ENCODE measurements at places on chromosomes 1 and 21.
A peak's percentile ranks its signal among the peaks of the same experiment; 100 is the strongest.

- DNase-seq: no peak
Measured at GRCh38 chr1:19689085-19689757, 24.5 kb downstream of the HTR6 start.

- no peak for DNase-seq
Measured at GRCh38 chr1:25821112-25821476, 1.3 kb downstream of the MTFR1L start.

DNA sequence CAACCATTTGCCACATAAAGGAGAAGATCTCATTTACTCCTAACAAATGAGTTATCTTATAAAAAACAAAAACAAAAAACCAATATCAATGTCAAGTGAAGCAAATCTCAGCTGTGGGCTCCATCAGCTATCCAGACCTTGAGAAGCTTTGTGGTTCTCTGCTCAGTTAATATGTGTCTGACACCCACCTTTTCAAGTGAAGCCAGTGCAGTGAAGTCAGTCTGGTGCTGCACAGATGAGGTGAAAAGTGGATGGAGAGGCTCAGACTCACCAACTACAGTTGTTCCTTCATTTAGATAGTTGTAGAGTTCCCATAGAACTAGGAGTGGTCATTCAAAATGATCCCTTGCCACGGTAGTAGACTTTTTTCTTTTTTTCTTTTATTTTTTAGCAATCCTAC lies 106.8 kb downstream of the NTNG1 start:
- DNase-seq: no peak

- DNase-seq: no peak
Measured at GRCh38 chr21:45356653-45357435, 48.1 kb upstream of the COL18A1 start.

- no peak for DNase-seq
Measured at GRCh38 chr1:8711873-8712412, 105.5 kb downstream of the RERE start.

DNA sequence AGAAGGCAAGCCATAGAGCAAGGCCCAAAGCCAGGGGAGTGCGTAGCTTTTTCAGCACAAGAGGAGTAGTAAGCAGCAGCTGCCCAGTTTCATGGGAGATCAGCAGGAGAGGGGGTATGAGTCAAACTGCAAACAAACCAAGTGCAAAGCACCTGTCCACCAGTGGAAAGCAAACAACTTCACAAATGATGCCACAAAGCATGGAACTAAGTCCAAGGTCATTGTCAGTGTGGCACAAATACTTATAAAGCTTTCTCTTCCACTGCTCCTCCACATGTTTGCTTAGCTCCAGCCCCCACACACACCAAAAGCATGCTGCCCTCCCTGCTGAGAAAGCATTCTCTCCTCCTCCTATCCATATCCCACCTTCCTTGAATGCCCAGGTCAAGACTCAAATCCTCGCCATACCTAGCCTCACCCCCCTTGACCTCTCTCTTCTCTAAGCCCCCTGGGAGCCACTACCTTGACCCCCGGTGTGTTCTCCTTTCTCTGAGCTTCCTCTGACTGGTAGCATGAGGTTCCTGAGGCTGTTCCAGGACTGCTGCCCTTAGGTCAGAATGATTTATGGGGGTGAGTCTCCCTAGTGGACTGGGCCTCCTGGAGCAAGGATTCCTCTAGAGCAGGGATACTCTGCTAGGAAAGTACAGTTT lies 70.4 kb downstream of the DMAP1 start:
- no peak for DNase-seq

GRCh38 chr1:240719953-240720700 lies 108.2 kb upstream of the GREM2 start:
- no peak for DNase-seq

GRCh38 chr1:164983023-164983650 lies 373.4 kb downstream of the LMX1A start:
- no peak for DNase-seq

DNA sequence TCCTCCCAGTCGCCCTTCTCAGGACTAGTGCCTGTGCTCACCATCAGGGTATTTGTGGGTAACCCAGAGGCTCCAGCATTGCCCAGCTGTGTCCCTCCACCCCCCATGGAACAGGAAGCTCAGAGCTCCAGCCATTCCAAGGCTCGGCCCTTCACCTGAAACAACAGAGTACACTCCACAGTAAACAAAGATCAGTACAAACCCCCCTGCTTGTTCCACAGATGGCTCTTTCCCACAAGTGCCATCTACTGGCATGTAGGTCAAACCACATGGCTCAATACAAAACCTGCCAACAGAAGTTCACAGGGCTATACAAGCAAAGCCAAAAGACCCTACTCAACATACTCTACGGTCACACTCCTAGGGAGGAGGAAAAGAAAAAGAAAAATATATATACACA lies 258.7 kb downstream of the AGBL4 start:
- DNase-seq: peak; percentile 5

- no peak for DNase-seq
Measured at GRCh38 chr1:232921381-232921780, 29.0 kb upstream of the NTPCR start.

- DNase-seq: no peak
Measured at GRCh38 chr1:234929369-234929768, 199.3 kb downstream of the TOMM20 start.

DNA sequence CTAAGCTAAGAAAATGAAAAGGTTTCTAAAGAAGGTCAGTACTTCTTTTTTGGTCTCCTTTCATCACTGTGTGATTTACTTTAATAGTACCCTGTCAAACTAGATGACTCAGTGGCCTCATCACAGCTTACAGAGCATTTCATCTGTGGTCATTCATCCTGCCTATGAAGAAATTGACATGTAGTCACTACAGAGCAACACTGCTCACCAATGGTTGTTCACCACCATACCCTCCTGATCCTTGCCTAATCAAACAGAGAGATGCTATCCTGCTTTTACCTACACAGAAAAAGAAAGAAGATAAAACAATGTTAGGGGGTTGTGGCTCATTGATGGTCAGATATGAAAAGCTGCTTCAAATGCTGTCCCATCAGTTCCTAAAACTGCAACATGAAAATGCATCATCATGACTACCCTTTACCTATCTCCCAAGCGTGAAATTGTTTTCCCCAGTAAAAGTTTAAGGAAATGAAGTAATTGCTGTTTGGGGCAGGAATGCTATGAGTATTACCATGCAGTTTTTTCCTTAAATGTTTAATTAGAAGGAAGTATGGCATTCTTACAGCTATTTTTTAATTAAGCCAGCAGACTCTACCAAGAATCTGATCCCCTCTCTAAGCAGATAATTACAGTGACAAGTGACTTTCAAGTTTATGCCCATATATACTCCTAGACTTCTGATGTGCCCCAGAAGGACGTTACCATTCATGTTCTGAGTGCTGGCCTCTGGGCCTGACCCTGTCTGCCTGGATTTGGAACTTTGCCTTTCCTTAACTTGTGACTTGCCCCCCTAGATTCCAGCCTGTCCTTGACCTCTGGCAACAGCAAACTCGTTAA lies 46.1 kb upstream of the FBXO28 start:
- DNase-seq: no peak

GRCh38 chr21:29849735-29850176 lies 90.0 kb downstream of the GRIK1 start:
- peak; percentile 81 for DNase-seq

DNA sequence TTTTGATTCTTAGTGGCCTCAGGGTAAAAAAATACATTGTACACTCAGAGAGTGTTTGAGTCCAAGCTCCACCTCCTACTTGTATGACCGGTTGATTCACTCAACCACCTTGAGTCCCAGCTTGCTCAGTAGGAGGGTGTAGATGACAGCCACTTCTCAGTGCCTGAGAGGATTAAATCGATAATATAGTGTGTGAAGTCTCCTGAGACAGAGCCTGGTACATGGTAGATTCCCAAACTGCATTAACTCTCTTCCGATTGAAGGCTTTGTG lies 38.4 kb downstream of the NCMAP start:
- DNase-seq: no peak

DNA sequence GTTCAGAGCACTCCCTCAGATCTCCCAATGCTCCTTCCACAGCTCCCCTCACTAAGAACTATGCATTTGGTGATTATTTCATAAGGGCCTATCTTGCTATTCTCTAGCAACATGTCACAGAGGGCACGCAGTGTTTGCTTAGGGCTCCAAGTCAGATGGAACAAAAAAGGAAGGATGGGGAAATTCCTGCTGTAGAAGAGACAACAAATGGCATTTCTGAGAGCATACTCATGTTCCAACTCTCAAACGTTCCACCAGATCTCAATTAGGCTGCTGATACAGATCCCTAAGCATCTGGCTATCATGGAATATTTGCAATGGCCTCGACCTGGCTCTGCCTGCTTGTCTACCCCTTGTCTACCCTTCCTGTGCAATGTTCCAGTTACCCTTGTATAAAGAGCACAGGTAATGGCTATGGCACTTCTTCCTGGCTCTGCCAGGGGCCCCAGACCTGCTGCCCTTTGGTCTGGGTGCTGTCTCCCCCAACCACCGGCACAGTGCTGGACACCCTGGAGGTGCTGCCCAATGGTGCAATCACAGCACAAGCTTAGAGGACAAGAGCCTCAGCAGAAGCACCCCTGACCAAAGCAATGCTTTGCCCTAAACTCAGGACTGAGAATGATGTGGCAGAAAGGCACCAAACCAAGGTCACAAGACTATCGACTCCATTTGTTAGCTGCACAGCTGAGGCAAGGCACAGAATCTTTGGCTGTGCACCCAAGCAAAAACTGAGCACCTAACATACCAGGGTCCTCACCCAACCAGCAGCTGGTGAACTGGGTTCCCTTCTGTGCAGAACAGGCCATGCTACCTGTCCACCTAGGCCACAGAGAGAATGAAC lies 3.6 kb downstream of the PARP1 start:
- peak; percentile 61 for DNase-seq

DNA sequence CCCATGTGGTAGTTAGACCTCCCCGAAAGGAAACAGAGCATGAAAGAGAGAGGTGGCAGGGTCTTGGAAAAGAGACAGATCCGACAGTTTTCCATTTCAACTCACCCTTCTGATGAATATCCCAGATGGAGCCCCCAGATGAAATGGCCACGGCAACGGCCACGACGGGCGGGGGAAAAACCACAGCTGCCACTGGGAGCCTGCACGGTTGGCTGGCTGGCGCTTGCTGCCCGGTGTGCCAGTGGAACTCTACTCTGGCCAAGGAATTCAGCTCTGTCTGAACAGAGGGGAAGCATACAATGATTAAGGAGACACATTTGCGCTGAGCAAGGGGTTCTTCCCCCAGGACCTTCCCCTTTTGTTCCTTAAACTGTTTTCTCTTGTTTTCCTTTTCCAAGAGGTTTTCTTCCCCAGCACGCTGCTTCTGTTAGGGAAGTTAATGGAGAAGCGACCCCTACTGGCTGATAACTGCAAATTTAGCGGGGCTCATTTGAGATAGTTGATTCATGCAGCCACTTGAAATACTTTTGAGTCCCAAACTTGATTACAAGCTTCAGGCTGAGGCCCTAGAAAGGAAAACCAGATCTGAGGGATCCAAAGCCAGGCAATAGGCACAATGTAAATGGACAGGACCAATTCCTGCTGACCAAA lies 1122.5 kb downstream of the NCAM2 start:
- DNase-seq: peak; percentile 29

- no peak for DNase-seq
Measured at GRCh38 chr21:24910591-24910990, 696.7 kb downstream of the MRPL39 start.

GRCh38 chr1:236524895-236525184 lies 1.1 kb downstream of the LGALS8 start:
- DNase-seq: no peak

DNA sequence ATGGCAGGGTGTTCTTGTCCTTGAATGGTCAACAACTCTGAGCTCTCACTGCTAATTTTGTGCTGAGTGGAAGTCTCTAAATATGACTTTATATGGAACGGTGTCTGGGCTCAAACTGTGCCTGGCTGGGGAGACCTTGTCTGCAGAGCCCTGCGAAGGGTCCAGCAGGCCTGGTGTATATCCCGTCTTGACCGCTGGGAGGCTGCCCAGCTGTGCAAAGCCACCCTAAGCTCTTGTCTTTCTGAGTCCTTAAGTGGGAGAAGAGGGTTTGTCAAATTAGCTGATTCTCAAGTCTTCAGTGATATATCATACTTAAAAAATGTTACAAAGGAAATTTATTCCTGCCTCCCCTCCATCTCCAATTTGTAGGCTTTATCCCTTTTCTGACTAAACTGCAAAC lies 198.7 kb downstream of the KCNJ6 start:
- no peak for DNase-seq

- DNase-seq: no peak
Measured at GRCh38 chr1:81513796-81514354, 286.9 kb upstream of the ADGRL2 start.

DNA sequence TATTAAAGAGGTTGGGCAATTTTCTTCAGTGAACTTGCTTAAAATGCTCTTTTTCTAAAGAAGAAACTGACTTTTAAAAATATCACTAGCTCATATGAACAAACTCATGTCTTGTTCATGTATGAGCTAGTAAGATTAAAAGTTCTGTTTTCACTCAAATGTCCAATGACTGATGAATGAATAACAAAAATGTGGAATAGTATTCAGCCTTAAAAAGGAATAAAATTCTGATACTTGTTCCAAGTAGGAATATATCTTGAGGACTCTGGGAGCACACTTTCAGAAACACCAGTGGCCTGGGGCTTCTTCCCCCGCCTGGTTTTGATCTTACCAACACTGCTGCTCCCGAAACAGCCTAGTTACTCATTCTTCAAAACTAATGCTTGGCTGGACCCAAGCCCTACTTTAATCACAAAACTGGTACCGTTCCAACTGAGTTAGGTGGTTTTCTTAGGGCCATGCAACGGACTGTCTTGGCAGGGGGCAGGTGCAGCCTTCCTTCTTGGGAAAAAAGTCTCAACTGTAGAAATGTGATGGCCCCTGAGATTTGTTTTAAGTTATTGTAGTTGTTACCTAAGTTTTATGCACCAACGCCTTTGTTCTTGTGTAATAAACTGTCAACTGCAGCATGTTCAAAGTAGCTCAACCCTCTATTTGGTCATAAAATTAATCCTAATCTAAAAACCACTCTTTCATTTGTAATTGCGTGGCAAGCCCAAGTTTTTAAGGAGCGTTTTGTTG lies 116.0 kb downstream of the ETS2 start:
- no peak for DNase-seq

GRCh38 chr1:159291424-159291823 lies 10.7 kb upstream of the FCER1A start:
- no peak for DNase-seq

DNA sequence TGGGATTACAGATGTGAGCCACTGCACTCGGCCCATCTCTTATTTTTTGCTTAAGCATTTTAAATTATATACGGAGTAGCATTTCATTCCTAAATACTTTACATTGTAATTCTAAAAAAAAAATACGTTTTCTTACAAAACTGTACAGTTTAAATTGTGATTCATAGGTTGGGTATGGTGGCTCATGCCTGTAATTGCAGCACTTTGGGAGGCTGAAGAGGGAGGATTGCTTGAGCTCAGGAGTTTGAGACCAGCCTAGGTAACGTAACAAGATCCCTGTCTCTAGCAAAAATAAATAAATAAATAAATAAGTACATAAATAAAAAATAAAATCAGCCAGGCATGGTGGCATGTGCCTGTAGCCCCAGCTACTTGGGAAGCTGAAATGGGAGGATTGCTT lies 24.6 kb downstream of the TBCE start:
- DNase-seq: no peak

- no peak for DNase-seq
Measured at GRCh38 chr1:229596925-229597699, 28.8 kb downstream of the TAF5L start.

- no peak for DNase-seq
Measured at GRCh38 chr1:118984722-118985639, 3.2 kb downstream of the TBX15 start.

Data from NAMALWA (cell line).